ENCODE measurements at places on chromosomes 6 and 20.

GRCh38 chr6:79697430-79697829, 66.3 kb downstream of the SH3BGRL2 start:
- DNase-seq: no peak

- no peak for DNase-seq
These were observed 71.2 kb upstream of the PLCB4 start for GRCh38 chr20:8997701-8998117.

- DNase-seq: no peak
These were observed 178.6 kb upstream of the RAB32 start for GRCh38 chr6:146364816-146365594.

DNA sequence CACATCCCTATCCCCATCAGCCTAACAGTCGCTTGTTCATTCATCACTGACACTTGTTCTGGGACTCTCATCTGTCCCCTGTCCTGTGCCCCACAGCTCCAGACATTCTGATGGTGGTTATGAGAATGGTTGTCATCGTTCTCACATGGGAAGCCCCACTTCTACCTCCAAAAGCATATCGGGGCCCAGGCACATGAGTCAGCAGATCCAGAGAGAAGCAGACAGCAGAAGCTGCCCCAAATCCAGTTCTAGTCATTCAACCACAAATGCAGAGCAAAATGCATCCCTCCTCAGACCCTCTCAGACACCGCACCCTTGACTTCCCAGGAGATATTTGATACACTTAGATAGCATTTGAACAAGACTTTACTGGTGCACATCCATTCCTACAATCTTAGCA, 106.0 kb downstream of the FOXF2 start:
- no peak for DNase-seq

DNA sequence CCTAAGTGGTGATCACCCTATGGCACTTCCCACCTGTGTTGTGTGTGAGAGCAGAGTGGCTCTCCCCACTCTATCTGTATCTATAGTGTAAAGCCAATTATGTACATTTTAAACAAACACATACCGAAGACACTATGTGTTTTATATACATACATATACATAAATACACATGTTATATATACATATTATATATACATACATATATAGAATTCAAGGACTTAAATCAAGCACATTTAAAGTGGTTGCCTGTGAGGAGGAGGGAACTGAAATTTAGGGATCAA, 246.6 kb downstream of the LY86 start:
- DNase-seq: no peak

GRCh38 chr6:24796616-24797290, 2.0 kb downstream of the ARMH2 start:
- no peak for DNase-seq

- DNase-seq: no peak
These were observed 3.0 kb downstream of the PIM1 start for GRCh38 chr6:37172912-37173492.

GRCh38 chr6:118620202-118620601, 31.2 kb downstream of the CEP85L start:
- no peak for DNase-seq

- no peak for DNase-seq
These were observed 4.3 kb upstream of the DYNLRB1 start for GRCh38 chr20:34511891-34512265.

GRCh38 chr6:24606200-24606930, 39.6 kb downstream of the KIAA0319 start:
- DNase-seq: no peak

DNA sequence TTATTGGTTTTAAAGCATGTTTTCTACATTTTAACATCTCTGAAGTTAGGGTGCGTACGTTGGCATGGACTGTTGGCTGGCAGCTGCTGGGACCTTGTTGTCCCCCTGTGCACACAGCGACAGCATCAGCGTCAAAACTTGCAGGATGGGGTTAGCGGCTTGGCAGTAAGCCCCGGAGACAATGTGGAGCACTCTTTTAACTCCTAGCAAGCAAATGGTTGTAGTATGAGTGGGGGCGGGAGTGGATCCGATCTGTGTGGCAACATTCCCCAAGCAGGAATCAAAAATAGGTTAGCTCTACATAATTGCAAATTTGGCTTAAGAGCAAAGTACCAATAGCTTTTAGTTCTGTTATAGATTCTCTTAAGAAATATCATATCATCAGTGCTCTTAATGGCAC, 70.1 kb downstream of the NRN1 start:
- no peak for DNase-seq

DNA sequence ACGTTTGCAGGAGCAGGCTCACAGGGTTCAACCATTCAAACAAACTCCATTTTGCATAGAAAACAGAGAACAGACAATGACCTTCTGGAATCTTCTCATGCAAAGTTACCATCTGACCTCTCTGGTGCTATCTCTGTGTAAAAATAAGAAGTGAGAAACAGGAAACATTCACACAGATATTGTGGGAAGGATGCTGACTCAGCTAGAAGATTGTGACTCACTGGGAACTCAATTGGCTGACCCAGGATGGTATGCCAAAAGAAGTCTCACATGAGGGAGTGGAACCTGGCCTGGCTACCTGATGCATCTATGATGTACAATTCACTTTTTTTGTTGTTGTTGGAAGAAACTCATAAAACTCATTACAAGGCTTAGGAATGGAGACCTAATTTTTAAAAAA, 61.1 kb upstream of the TBX18 start:
- no peak for DNase-seq

DNA sequence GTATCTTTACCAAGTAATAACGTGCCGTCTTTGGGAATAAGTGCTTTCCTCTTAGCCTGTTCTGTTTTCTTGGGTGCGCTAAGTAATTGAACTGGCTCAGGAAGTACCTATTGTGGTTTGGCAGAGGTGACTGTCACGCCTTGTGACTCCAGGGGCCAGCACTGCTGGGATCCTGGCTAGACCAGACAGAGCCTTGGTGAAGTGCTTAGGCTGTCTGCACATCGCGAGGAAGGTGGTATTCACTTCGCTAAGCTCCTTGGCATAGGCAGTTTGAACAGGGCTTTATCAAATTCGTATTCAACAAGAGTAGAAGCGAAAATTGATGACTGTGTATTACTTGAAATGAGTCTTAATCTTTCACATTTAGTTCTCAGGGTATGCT, 17.6 kb downstream of the PRDM1 start:
- no peak for DNase-seq

GRCh38 chr6:21051777-21052176, 517.5 kb downstream of the CDKAL1 start:
- DNase-seq: no peak

- no peak for DNase-seq
These were observed 19.2 kb downstream of the FKBP1A start for GRCh38 chr20:1373614-1374013.

- DNase-seq: no peak
These were observed 31.9 kb downstream of the ARID1B start for GRCh38 chr6:156809034-156809433.

DNA sequence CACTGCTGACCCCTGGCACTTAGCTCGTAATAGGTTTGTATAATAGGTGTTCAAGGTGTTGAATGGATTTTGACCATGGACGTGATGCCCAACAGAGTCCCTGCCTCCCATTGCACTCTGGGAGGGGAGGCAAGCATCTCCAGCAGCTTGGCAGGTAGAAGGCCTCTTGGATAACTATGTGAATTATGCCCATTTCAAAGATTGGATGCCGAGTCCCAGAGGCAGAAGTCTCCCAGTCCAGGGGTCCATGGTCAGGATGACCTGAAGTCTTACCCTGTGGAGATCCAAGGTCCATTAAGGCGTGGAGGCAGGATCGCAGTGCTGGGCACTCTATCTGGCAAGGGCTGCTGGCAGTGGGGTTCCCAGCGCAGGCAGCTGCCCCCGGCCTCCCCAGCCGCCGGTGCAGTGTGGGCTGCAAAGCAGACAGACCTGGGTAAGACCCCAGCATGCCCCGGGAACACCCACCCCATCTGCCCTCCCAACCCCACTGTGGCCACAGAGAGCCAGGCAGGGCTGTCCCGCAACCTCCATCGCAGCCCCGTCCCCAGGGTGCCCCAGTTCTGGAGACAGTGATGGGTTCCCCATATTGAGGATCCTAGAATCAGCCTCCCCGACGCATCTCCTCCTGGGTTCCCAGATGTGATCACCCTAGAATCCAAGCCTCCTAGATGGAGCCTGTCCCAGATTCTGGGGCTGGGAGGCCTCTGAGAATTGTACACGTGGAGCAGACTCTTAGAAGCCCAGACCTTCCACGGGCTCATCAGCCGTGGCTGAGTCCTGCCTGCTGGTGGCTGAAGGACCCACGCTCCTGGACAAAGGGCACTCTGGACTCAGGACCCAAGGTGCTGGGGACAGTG, 44.6 kb downstream of the APCDD1L start:
- no peak for DNase-seq

DNA sequence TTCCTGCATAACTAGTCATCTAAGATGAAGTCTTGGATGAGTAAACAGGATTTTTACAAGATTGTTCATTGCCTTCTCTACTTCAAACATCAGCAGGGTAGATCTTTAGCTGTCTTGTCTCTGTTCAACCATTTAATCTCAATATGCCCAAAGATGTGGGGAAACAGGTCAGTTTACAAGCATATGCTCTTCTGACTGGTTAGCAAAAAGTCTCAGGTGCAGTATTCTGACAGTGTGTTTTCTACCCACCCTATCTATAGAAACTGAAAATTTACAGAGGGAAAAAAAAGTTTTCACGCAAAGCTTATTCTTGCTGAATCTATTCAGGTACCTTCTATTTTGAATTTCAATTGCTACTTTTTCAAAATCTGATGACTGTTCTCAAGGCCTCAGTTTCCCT, 29.0 kb downstream of the MAP3K5 start:
- no peak for DNase-seq

- DNase-seq: no peak
These were observed 74.0 kb downstream of the UNC5CL start for GRCh38 chr6:40965046-40965445.

GRCh38 chr6:21496706-21497105, 96.8 kb upstream of the SOX4 start:
- no peak for DNase-seq

GRCh38 chr20:37892001-37892400, 10.9 kb upstream of the VSTM2L start:
- DNase-seq: no peak

- DNase-seq: no peak
These were observed 82.8 kb downstream of the KIF13A start for GRCh38 chr6:17904491-17905120.
